ENCODE measurements at places on chromosomes 2 and 18.

DNA sequence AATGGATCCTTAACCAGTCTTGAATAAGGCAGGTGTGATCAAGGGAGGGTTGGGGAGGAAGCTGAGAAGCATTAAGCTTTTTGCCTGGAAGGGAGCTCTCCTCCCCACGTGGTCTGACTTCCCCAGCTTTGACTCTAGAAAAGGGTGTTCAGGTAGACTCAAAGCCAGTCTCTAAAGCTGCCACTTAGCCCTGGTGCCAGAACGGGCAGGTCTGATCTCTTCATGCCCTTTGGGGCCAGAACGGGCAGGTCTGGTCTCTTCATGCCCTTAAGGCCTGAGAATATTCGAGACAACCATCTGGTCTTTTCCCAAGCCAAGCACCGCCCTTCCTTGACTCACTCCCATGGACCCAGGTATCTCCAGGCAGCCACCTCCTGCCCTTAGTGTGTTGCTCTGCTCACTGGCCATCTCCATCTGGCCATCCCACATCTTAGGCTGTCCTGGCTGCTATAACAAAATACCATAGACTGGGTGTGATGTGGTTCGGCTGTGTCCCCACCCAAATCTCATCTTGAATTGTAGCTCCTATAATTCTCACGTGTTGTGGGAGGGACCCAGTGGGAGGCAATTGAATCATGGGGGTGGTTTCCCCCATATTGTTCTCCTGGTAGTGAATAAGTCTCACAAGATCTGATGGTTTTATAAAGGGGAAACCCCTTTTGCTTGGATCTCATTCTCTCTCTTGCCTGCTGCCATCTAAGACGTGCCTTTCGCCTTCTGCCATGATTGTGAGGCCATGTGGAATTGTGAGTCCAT lies 59.4 kb downstream of the SNORC start:
- no peak for DNase-seq

- no peak for DNase-seq
Measured at GRCh38 chr2:223934870-223935269, 10.3 kb downstream of the WDFY1 start.

- no peak for DNase-seq
Measured at GRCh38 chr2:231138699-231139098, 13.9 kb upstream of the HTR2B start.

GRCh38 chr2:214379227-214379626 lies 31.6 kb upstream of the VWC2L start:
- DNase-seq = no peak

DNA sequence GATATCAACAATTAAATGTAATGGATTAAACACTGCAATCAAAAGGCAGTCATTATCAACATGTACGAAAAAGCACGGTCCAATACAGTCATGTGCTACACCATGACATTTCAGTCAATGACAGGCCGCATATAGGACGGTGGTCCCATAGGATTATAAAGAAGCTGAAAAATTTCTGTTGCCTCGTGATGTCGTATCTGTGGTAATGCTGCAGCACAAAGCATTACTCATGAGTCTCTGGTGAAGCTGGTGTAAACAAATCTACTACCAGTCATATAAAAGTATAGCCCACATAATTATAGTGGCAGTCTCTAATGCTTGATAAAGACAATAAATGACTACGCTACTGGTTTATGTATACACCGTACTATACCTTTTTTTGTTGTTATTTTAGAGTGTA lies 58.4 kb downstream of the RABL2A start:
- DNase-seq = peak; percentile 21

GRCh38 chr2:172198908-172199307 lies 96.2 kb upstream of the DLX2 start:
- no peak for DNase-seq

DNA sequence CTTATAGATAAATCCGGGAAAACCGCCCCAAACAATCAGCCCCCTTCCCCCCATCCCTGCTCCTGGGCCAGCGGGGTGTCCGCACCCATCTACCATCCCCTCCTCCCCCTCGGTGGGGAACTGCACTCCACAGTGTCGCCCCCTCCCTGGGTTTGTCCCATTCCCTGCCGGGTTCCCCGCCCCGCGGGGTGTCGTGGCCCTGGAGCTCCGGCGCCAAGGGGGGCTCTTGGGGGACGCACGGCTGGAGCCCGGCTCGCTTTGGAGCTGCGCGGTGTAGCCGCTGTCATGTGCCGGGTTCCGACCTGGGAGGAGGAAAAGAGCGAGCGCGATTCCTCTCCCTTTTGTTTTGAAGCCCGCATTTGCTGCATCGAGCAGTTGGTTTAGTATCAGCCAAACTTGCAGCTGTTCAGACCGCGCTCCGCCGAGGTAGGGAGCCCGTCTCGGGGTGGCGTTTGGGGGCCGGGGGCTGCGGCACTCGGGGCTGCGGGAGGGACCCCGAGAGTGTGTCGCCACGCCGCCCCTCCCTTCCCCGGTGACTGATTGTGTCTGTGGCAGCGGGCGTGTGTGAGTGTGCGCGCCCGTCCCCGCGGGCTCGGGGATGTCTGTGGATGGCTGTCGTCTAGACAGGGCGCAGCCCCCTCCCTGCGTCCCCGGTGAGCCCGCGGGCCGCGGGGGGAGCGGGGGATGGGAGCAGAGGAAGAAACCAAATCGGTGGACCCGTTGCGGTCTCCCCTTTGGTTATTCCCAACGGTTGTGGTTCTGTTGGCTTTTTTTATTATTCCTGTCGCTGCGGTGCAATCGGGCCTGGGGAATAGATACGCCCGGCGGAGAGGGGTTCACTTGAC lies 797 bp downstream of the CTIF start:
- DNase-seq = peak; percentile 84

DNA sequence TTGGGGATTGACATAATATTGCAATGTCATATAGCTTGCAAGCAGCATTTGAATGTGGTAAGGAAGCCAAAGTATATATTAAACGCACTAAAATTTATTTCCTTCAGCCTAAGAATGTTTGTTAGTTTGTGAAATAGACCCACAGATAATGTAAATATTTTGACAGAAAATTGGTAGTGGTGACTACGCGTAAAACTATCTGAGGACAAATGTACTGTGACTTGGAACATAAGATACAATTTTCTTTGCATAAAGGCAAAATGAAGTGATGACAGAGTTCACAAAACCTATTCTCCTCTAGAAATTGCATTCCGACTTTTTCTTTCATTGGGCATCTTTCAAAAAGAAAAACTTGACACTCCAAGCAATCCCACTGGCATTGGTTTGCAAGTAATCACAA lies 411.1 kb upstream of the LRATD1 start:
- DNase-seq = no peak

GRCh38 chr2:197130318-197130717 lies 180.3 kb downstream of the ANKRD44 start:
- no peak for DNase-seq

- DNase-seq = no peak
Measured at GRCh38 chr2:230984393-230985220, 11.3 kb upstream of the SPATA3 start.

- no peak for DNase-seq
Measured at GRCh38 chr2:1603059-1603458, 141.3 kb downstream of the PXDN start.

- DNase-seq = no peak
Measured at GRCh38 chr2:193461431-193461934, 1266.8 kb upstream of the TMEFF2 start.

- DNase-seq = no peak
Measured at GRCh38 chr2:239777219-239777618, 247.9 kb downstream of the NDUFA10 start.

GRCh38 chr2:152405206-152406118 lies 70.5 kb downstream of the FMNL2 start:
- DNase-seq = peak; percentile 23
